ENCODE measurements at places on chromosomes 4 and X. TPM values are rescaled to one million over a fixed set of nuclear protein-coding genes. Genes with fewer than 3 reads are reported as not detected.

DNA sequence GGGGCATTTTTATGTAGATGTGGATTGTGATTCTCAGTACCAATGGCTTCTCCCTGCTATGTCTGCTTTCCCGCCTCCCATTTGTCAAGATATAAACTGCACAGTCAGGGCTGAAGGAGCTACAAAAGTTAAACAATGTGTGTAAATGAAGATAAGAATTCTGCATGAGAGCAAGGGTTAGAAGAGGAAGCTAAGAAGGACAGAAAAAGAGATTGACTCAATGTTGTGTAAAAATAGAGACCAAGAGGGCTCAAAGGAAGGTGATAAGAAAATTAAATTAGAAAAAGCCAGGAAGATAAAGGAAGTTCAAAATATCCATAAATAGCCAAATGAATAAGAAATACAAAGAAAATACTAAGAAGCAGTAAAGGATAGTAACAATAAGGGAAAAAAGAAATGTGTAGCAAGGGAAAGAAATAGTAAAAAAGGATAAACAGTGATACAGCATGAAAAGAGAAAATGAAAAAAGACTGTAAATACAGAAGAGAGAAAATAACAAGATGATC lies 82.5 kb downstream of the AMELX start:
- DNase-seq = no peak

DNA sequence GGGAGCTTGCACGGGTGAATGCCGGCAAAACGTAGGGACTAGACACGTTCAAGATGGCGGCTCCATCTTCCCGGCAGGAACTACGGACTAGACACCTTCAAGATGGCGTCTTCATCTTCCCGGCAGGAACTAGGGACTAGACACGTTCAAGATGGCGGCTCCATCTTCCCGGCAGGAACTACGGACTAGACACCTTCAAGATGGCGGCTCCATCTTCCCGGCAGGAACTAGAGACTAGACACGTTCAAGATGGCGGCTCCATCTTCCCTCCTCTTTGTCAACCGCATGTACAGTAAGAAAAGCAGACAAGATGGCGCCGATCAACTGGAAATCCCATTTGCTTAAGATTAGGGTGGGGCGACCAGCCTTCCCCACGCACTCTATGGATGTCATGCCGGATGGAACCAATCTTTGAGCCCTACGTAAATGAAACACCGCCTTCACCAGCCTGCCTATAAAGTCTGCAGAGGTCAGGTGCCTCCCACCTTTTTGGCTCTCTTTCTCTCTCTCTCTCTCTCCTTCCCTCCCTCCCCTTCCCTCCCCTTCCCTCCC lies 222.4 kb downstream of the CRLF2 start:
- DNase-seq = peak; percentile 61

- DNase-seq = no peak
Observed at GRCh38 chr4:86720508-86721068, 126.5 kb downstream of the PTPN13 start.

CLRN2 gene
- not detected for total RNA-seq

DNA sequence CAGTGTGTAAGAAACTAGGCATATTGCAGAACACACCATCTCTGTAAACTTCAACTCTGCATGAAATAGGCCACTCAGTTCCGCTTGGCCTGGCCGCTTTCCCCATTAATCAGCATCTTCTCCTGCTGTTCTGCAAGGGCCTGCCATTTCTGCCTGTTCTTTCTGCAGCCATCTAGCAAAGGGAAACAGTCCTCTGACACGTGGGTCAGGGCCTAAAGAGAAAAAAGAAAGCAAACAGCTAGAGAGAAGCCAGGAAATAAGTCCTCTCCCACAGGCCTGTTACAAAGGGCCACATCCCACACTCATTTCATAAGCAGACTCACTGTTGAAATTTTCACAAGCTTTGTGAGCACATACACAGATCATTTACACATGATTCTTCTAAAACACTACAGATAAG lies 130.1 kb downstream of the PDE5A start:
- DNase-seq = peak; percentile 83

DNA sequence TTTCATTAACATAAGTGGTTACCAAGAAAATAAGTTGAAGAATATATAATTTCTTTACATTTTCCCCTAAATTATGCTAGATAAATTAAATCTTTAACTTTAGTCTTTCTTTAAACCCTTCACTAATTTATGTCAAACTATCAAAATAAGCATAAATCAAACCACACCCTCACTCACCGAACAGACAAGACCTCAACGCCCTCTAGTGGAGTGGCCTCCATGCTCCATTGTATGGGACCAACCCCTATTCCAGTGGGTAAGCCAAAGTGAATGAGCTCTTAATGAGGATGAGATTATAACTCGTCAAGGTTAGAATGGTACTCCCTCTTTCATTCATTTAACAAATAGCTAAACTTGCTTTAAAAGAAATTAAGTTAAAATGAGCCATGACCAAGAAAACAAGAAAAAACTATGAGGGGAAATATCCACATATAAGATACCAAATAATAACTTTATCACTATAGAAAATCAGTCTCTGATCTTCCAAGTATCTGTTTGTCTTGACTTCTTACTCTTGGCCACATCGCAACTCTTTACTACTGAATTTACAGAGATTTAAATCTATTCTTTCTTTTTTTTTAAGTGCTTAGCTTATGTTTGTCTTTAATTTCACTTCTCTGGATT lies 15.6 kb upstream of the BBS12 start:
- peak; percentile 79 for DNase-seq

DNA sequence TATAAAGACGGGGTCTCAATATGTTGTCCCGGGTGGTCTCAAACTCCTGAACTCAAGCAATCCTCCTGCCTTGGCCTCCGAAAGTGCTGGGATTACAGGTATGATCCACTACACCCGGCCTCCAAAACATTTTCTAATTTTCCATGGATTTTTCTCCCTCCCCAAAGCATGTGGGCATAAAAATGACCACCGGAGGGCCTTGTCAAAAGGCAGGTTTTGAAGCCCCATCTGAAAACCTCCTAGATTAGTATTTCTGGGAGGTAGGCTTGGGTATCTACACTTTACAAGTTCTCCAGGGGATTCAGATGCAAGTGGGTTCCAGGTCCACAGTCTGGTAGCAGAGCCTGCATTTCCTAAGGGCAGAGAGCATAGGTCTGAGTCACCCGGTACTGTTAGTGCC lies 1.4 kb upstream of the GPR173 start:
- DNase-seq = no peak

PDZD4 gene
- 7.0 TPM for total RNA-seq

- DNase-seq = no peak
Observed at GRCh38 chr4:155802190-155802959, 43.6 kb downstream of the GUCY1B1 start.

USP26 gene
- not detected for total RNA-seq

DNA sequence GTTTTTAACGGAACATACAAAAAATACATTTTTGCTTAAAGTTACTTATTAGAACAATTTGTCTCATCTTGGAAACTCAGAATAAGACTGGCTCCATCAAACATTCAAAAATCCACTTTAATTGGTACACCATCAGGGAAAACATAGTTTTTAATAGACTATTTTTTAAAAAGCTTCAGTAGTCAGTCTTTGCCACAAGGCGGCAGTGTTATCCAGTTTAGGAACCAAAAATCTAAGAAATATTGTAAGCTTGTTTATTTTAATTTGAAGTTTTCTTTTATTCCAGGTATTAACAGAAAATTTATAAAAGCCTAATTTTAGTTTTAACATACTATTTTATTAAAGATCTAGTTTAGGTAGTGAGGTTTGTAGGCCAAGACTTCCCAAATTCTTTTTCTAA lies 107.7 kb downstream of the APOOL start:
- DNase-seq = no peak

CYP2U1 gene
- 7.0 TPM for total RNA-seq

- no peak for DNase-seq
Observed at GRCh38 chr4:126361287-126361686, 1046.5 kb downstream of the FAT4 start.

- DNase-seq = no peak
Observed at GRCh38 chr4:122313006-122313646, 65.7 kb upstream of the ADAD1 start.

GRCh38 chr4:48162162-48162561 lies 28.1 kb upstream of the TXK start:
- DNase-seq = no peak

DNA sequence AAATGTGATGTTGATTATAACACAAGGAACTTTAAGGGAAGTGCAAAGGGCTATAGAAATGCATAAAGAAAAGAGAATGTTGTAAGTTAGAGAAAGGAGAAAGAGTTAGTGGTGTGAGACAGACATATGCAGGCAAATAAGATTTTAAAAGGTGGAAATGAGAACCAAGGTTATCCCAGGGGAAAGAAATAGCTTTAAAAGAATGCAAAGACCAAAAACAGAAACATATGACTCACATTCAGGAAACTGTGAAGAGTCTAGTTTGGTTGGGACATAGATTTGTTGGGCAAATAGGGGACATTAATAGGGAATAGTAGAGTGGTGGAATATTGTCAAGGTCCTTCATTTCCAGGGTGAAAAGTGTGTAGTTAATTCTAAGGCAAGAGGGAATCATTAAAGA lies 52.4 kb downstream of the MAPK10 start:
- DNase-seq = no peak

DNA sequence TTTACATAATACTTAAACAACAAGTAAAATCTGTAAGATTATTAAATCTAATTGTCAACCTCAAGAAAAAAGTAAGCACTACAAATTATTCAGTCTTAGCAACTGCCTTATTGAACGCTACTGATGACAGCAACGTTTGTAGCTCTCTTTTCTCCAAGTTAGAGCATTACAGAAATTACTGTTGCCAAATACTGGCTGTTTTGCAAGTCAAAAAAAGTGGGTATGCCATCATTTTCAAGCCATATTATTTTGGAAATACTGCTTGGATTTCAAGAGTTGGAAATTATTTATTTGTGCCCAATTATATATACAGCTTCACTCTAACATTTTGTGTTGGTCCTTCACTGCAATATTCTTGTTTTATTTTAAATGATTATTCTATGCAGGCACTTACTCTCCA lies 221.7 kb downstream of the CXXC4 start:
- DNase-seq = no peak

- DNase-seq = no peak
Observed at GRCh38 chr4:72951628-72952027, 117.9 kb downstream of the COX18 start.

SOX3 gene
- not detected for total RNA-seq

- DNase-seq = peak; percentile 37
Observed at GRCh38 chr4:108116423-108117168, 52.1 kb downstream of the LEF1 start.

DNA sequence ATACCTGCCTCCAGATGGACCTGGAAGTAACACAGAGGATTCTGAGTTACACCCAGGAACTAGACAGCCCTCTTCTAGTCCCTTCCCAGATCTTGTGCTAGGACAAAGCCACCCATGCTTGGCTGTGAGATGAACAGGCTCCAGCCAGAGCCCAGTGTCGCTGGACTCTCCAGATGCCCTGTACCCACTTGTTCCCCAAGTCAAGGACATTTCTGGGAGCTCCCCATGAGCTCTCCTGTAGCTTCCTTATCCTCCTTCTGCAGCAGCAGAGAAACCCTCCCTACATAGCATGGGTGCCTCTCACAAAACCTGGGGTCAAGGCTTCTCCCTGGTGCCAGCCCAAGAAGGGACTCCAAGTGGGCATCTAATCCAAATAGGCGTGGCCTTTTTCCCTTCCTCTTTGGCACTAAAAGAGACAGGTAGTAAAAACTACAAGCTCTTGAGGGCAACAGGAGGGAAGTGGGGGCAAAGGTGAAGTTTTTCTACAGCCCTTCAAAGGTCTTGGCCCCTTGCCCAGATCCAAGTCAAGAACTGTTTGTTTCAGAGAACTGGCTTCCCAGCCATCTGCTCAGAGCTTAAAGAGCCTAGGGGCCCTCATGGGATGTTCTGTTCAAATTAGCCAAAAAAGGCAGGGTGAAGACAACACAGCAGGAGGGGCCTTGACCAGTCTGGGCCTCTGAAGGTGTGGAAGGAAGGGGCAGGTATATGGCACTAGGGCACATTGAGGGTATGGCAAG lies 8.5 kb upstream of the ERCC6L start:
- DNase-seq = peak; percentile 74

GLOD5 gene
- total RNA-seq = 1.2 TPM

DNA sequence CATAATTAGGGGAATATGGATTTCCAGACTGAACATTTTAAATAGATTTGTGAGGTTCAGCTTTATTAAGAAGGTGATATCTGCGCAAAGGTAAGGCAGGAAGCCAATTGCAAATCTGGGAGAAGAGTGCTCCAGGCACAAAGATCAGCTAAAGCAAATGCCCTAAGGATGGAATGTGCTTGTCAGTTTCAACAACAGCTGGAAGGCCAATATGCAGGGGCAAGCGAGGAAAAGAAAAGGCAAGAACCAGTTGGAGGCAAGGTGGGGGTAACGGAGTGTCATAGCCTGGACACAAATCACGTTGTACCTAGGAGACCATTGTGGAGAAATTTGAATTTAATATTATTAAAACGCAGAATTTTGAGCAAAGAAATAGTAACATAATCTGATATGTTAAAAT lies 1710.3 kb upstream of the PCDH7 start:
- DNase-seq = no peak

DOCK11 gene
- total RNA-seq = 36.0 TPM

- DNase-seq = no peak
Observed at GRCh38 chr4:176874721-176875445, 82.2 kb upstream of the VEGFC start.

DNA sequence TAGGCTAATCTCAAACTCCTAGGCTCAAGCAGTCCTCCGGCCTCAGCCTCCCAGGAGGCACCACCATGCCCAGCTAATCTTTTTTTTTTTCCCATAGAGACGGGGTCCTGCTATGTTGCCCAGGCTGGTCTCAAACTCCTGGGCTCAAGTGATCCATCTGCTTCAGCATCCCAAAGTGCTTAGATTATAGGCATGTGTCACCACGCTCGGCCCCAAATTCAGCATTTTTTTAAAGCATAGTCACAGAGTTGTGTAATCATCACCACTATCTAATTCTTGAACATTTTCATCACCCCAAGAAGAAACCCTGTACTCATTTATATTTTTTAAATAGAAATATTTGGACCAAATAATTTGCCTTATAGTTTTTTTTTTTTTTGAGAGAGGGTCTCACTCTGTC lies 10.3 kb downstream of the CENPI start:
- DNase-seq = no peak

CT45A1 gene
- total RNA-seq = not detected

GRCh38 chr4:172716291-172716690 lies 452.3 kb upstream of the GALNT7 start:
- no peak for DNase-seq

TNIP3 gene
- not detected for total RNA-seq

- DNase-seq = peak; percentile 46
Observed at GRCh38 chr4:80336582-80336981, 1.1 kb downstream of the CFAP299 start.

All from thyroid gland (tissue), 4 donors.